H4 (cell line): ENCODE measurements at places on chromosomes 5 and 9.
A peak's percentile ranks its signal among the peaks of the same experiment; 100 is the strongest.

DNA sequence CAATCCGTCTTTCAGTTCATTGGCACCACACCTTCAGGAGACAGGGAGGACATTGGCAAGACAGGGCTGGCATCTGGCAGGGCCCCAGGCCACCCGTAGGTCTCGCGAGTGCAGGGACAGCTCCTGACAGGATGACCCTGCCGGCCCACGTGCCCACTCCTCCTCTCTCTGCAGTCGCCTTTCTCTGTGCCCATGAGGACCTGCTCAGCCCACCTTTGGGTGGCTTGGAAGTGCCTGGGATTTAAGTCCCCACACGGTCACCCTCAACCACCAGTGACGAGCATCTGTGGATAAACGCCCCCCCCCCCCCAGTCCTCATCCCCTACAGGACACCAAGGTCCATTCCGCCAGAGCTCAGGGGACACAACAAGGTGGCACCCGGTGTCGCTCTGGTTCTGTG lies 4.1 kb downstream of the MRPL36 start:
- DNase-seq: no peak

- no peak for DNase-seq
These were observed 127.2 kb upstream of the SLC44A1 start for GRCh38 chr9:105117234-105117633.

- DNase-seq: peak; percentile 88
These were observed 47.1 kb upstream of the RAI14 start for GRCh38 chr5:34608859-34609648.

DNA sequence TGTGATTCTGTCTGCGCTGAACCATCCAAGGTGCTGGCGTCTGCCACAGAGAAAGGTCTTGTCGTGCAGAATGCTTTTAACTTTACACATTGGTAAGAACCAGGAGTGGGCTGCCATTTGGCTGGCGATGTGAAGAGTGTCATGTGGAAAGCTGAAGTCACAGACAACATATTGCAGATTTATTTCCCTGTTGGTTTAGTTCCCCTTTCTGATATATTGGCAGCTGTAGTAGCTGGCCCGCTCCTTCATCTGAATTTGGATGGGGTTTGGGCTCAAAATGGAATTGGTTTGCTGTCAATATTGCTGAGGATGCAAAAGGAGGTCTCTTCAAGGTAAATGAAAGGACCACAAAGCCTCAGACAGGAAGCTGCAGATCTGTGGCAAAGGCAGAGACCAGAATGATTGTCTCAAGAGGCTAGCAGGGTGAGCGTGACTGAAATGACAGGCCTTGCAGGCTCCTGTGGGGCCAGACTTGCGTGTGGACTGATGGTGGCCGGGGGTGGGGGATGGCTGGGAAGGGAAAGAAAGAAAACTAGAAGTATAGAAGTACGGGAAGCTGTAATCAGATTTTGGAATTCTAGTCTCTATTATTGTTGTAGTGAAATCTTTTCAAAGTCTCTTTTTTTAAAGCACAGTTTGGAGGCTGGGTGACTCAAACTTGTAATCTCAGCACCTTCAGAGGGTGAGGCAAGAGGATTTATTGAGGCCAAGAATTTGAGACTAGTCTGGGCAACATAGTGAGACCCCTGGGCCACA lies 25.1 kb upstream of the CD180 start:
- no peak for DNase-seq

DNA sequence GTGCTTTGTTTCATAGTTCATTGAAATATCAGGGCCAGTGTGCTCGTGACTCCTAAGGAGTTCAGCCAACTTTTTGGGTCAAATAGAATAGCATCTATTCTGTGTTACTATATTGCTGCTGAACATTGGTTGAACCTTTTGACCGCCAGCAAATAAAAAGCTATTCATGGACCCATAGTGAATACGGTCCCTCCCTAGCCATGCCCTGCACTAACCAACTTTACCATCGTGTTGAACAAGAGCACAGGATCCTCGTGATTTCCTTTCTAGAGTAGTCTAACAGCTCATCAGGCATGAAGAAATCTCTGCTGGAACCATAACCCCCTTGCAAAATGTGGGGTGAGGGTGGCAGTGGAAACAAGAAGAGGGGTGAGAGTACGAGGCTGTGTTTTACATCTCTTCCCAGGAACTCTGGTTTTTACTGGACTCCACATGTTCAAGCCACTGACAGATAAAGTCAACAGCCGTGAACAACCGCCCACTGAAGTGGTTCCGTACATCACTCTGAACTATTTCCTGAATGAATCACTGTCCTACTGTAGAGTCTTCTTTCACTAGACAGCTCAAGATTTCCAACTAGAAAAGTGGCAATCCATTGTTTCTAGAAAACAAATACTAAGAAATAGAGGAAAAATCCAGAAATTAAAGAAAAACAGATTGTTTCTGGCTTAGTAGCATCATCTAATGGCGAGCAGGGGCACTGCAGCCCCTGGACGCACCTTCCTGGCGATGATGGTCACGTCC lies 70.1 kb upstream of the SPATA31E1 start:
- DNase-seq: no peak

- no peak for DNase-seq
These were observed 4.4 kb upstream of the PDE6A start for GRCh38 chr5:149948993-149949392.

DNA sequence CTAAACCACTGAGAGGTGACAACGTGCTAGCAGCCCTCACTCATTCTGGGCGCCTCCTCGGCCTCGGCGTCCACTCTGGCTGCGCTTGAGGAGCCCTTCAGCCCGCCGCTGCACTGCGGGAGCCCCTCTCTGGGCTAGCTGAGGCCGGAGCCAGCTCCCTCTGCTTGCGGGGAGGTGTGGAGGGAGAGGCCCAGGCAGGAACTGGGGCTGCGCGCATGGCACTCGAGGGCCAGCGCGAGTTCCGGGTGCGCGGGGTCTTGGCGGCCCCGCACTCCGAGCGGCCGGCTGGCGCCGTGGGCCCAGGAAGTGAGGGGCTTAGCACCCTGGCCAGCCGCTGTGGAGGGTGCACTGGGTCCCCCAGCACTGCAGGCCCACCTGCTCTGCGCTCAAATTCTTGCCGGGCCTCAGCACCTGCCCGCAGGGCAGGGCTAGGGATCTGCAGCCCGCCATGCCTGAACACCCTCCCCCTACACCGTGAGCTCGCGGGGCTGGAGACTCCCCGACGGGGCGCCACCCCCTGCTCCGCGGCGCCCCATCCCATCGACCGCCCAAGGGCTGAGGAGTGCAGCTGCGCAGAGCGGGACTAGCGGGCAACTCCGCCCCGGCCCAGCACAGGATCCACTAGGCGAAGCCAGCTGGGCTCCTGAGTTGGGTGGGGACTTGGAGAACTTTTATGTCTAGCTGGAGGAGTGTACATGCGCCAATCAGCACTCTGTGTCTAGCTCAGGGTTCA lies 11.8 kb upstream of the UBE2D2 start:
- no peak for DNase-seq

DNA sequence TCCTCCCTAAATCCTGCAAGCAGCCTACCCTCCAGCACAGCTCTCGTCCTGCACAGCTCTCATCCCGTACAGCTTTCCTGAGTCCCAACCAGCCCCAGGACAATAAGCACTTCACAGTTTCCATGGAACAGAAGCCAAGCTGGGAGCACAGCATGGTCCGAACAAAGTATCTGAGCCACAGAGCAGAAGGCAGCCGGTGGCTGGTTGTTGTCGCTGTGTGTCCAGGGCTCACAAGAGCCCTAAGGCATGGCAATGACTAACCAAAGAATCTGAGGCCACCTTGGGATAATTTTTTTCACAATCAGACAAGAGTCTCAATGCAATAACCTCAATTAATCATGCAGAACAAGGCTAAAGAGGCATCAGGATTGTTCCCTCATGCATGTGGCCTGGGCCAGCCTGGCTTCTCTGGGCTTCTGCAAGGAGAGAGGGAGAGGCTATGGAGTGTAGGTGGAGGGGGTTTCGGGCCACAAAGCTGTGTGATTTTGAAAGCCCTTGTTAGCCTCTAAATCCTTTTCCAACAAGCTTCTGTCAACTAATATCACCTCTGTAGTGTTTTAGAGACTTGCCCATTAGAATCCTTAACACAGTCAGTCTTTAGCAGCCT lies 323.4 kb downstream of the PIK3R1 start:
- no peak for DNase-seq

DNA sequence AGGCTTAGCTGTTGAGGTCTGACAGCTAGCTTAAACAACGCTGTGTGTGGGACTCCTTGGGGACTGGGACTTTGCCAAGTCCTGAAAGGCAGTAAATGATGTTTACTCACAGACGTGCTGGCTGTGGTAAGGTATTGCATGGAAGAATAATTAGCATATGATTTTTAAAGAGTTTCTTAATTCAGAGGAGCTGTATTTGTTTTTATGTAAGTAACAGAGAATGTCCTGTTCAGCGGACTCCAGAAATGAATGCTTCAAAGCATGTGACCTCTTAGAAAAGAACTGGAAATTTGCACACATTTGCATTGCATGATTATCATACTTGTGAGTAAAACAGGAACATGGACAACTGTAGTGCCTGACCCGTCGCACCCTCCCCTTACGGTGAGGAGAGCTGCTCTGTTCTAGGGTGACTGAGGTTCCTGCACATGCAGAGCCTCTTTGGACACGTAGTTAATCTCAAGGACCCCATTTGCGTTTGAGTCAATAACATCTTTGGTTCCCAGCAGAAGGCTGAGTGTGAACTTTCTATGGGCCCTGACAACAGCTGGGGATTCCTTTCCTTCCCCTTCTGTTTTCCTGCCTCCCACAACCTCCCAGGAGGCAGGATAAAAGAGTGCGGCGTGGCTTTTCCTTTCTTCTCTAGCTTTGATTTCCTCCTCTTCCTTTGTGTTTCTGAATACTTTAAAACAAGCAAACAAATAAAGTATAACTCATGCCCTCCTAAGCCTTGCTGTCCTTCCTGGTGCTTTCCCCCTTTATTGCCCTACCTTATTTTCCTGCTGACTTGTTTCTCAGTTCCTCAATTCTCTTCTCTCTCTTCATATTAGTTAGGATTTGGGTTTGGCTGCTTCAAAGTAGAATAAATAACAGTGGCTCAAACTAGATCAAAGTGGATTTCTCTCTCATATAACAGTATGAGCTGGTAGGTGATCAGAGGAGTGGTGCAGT lies 157.2 kb upstream of the CD180 start:
- peak; percentile 77 for DNase-seq

DNA sequence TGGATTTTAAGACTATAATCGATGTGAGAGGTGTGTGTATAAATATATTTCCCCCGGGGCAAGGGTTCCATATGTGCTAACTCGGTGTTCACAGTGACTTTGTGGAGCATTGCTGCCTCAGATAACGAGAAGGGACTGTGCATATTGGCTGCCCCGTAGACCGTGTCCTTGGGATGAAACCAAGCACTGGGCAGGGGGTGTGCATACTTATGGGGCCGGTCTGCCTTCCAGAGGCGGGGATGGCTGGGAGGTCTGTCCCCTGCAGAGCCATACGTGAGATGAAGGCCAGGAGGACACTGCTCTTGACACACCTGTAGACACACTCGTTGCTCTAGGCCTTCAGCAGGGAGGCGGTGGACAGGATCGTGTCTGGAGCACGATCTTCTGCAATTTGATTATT lies 56.0 kb upstream of the ZNF354A start:
- no peak for DNase-seq

DNA sequence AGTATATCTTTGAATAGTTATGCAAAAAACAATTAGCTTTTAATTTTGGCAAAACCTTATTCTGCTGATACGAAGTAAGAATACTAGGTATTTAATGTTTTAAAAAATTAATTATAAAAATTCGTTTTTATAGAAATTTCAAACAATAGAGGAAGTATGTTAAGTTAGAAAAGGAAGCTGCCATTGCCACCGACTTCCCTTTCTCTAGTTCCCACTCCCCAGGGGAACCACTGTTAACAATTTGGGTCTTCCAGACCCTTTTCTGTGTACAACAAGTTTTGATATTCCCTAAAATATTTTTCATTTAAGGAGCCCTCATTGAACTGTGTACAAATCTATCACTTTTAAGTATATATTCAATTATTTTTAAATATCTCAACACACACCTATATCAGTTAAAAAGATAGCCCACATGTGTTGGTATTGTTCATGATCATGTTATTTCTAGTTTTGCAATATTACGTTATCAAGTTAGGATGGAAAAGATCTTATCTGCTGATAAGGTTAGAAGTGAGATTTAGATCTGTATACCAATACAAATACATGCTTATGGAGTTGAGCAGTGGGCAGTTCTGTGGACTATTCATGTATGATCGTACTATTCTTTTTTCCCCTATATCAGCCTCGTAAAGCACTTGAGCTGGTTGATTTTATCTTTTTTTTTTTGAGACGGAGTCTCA lies 25.9 kb downstream of the NDFIP1 start:
- no peak for DNase-seq

DNA sequence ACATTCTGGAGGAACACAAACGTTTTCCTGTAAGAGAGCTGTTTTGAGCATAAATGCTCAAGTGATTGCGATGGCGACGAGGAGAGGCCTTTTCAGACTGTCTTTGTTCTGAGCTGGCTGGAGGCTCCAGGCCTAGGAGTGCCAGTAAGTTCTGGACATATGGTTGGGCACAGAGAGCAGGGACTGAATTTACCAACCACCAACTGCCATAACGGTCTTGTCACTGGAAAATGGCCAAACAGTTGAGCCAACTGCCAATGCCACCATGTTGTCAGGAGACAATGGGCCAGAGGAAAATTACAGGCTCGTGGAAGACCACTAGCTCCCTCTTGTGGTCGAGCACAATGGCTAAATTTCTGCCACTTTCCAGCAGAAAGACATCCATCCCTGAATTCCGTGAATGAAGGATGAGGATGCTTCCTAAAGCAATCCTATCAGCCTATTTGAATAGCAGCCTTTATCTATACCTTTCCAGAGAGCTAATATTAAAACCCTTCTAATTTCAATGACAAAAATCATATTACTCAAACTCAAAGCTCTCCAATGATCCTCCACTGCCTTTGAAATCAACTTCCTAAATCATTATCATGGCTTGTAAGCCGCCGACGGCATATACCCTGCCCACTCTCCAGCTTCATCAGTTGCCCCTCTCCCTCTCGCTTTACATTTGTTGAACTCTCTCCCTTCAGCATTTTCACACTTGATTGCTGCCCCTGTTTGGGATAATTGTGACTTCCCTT lies 66.9 kb upstream of the GLIS3 start:
- DNase-seq: peak; percentile 66

GRCh38 chr9:13857521-13857920 lies 456.4 kb downstream of the NFIB start:
- no peak for DNase-seq

- DNase-seq: no peak
These were observed at the start of gene DNM1 for GRCh38 chr9:128203024-128203706. Gene DNM1 (plus strand): TSS chr9:128203379. CDS start chr9:128203471, 92 bp downstream.

GRCh38 chr5:111628901-111629300 lies 116.6 kb upstream of the STARD4 start:
- DNase-seq: no peak

GRCh38 chr5:122871661-122872060 lies 26.2 kb downstream of the SNX24 start:
- peak; percentile 26 for DNase-seq

- DNase-seq: peak; percentile 41
These were observed 10.4 kb upstream of the SLC36A2 start for GRCh38 chr5:151357792-151358191.

GRCh38 chr9:83966209-83966582 lies 13.8 kb downstream of the HNRNPK start:
- DNase-seq: no peak

DNA sequence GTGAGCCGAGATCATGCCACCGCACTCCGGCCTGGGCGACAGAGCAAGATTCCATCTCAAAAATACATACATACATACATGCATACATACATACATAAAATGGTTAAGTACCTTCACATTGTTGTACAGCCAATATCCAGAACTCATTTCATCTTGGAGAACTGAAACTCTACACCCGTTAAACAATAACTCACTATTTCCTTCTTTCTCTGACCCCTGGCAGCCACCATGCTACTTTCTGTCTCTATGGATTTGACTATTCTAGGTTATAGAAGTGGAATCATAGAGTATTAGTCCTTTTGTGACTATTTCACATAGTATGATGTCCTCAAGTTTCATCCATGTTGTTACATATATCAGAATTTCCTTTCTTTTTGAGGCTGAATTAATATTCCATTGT lies 9.6 kb upstream of the KIF27 start:
- no peak for DNase-seq
